ENCODE measurements at places on chromosomes 2 and 18.

DNA sequence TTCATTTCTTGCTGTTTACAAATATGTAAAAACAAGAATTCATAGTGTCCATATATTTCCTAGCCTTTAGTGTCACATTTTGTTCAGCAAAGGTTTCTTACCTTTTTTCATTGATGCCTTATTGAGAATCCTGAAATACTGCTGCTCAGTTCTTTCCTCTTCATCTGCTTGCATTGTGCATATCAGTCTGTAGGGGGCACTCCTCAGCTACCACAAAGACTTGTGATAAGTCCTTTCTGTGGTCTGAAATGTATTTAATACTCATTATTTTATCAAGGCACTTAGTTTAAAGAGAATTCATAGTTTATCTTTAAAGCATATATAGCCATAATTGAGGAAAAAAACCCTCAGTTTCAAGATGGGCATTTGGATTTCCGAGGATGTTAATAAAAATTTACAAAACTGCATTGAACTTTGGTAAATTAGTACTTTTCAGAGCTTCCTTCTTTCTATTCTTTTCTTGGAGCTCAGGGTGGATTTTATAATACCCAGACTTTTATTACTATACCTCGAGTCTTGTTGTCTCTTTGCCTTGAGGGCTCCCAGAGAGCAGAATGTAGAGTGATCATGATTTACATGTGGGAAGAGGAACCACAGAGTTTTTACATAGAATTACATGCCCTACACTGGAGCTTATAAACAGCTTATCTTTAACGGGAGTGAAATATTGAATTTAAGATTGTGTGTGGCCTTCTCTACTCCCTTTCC, 570.1 kb downstream of the PLCL1 start:
- H3K4me3 ChIP-seq = no peak overlapping the region
- H3K36me3 ChIP-seq = no peaks in the 10 kb centered on the region
- no peaks in the 10 kb centered on the region for H3K4me1 ChIP-seq
- no peak overlapping the region for H3K27ac ChIP-seq

GRCh38 chr18:80238651-80239260, 8.6 kb downstream of the PARD6G start:
- DNase-seq = no peak
- no peak overlapping the region for H3K27ac ChIP-seq
- no peaks in the 10 kb centered on the region for H3K27me3 ChIP-seq
- peaks cover 7% of the 10 kb centered on the region for H3K36me3 ChIP-seq

- H3K4me1 ChIP-seq = no peaks in the 10 kb centered on the region
- H3K27me3 ChIP-seq = peaks cover 1% of the 10 kb centered on the region
- no peak for DNase-seq
- no peak overlapping the region for H3K27ac ChIP-seq
- no peaks in the 10 kb centered on the region for H3K36me3 ChIP-seq
These were observed 20.3 kb upstream of the FOXI3 start for GRCh38 chr2:88472811-88473210.

- no peaks in the 10 kb centered on the region for H3K36me3 ChIP-seq
- DNase-seq = peak; percentile 42
- H3K4me3 ChIP-seq = peak overlapping the region; percentile 80
- peaks cover 30% of the 10 kb centered on the region for H3K4me1 ChIP-seq
- peak overlapping the region; percentile 83 for H3K27ac ChIP-seq
These were observed 803 bp upstream of the FIGN start for GRCh38 chr2:163736433-163737189.

GRCh38 chr2:217972490-217972889, 30.3 kb downstream of the TNS1 start:
- no peak for DNase-seq
- H3K4me3 ChIP-seq = no peak overlapping the region
- peaks cover 17% of the 10 kb centered on the region for H3K36me3 ChIP-seq
- peaks cover 19% of the 10 kb centered on the region for H3K4me1 ChIP-seq

- DNase-seq = no peak
- no peaks in the 10 kb centered on the region for H3K27me3 ChIP-seq
- peaks cover 49% of the 10 kb centered on the region for H3K4me1 ChIP-seq
- H3K36me3 ChIP-seq = peaks cover 7% of the 10 kb centered on the region
- peak overlapping the region; percentile 87 for H3K27ac ChIP-seq
These were observed 194.5 kb downstream of the IKZF2 start for GRCh38 chr2:212956665-212957607.

GRCh38 chr2:238138331-238139195, at the start of gene KLHL30:
KLHL30 (plus strand) TSS chr2:238138668; CDS start chr2:238140755, 2,087 bp downstream.
- H3K4me1 ChIP-seq = peaks cover 14% of the 10 kb centered on the region
- H3K27ac ChIP-seq = no peak within 1 kb of the TSS
- no peak for DNase-seq

DNA sequence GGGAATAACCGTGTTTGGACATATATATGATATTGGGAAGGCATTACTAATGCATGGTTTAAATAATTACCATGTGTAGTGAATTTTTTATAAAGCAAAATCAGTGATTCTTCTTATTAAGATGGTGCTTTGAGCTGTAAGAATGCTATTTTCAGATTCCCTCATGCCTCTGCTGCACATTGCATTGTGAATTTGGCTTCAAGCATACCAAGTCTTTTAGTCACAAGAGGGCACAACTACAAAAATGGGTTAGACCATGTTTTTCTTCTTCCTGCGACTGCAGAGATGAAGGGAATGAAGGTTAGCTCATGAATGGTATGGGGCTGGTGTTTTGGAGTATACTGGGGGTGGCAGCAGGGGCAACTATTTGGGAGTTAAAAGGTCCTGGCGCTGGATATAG, 320.1 kb downstream of the SLC4A3 start:
- H3K36me3 ChIP-seq = no peaks in the 10 kb centered on the region
- DNase-seq = no peak
- no peaks in the 10 kb centered on the region for H3K4me1 ChIP-seq
- no peak overlapping the region for H3K4me3 ChIP-seq
- peaks cover 5% of the 10 kb centered on the region for H3K27me3 ChIP-seq
- no peak overlapping the region for H3K27ac ChIP-seq

GRCh38 chr18:23302851-23303527, 150.1 kb upstream of the RIOK3 start:
- H3K4me3 ChIP-seq = no peak overlapping the region
- H3K4me1 ChIP-seq = peaks cover 10% of the 10 kb centered on the region
- H3K27ac ChIP-seq = no peak overlapping the region
- no peak for DNase-seq

DNA sequence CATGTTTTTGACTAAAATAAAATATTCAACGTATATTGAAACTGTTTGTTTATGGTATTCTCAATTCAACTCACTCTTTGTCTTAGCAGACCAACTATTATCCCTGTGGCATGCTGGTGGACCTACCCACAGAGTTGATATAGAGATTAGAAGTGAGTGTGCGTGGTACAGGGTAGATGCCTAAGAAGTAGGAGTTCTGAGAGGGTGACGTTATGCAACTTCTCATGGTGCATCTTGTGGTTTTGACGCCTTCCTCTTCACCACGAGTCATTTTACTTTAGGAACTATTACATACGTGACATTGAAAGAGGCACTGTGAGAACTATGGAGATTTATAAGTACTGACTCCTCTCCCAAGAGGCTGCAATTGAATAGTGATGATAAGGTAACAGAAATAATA, 26.6 kb upstream of the NAPG start:
- H3K36me3 ChIP-seq = no peaks in the 10 kb centered on the region
- peaks cover 2% of the 10 kb centered on the region for H3K27me3 ChIP-seq
- no peak overlapping the region for H3K4me3 ChIP-seq
- peaks cover 12% of the 10 kb centered on the region for H3K4me1 ChIP-seq

GRCh38 chr2:66170744-66171330, 264.1 kb upstream of the MEIS1 start:
- no peak overlapping the region for H3K27ac ChIP-seq
- H3K4me1 ChIP-seq = peaks cover 31% of the 10 kb centered on the region
- no peaks in the 10 kb centered on the region for H3K27me3 ChIP-seq
- H3K4me3 ChIP-seq = no peak overlapping the region
- H3K36me3 ChIP-seq = peaks cover 1% of the 10 kb centered on the region

DNA sequence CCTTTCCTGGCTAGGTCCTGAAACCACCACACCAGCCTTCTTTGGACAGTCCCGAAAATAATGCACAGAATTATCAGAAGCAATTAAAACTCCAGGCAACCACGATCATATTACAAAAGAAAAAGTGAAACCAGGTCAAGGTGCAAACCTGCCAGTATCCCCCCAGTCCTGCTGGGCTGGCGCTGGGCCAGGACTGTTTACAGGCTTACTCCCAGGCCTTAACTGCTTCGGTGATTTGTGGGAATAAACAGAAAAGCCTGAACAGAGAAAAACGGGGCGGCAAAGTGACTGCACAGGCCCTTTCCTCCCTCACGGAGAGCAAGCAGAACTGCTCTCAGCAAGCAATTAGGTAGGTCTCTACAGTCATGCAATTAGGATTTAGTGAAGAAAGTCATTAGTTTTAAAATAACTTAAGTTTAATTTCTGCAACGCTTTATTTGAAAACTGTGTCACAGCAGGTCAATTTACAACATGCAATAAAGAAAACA, 1.3 kb downstream of the HDAC4 start:
- H3K27ac ChIP-seq = peak overlapping the region; percentile 95
- peak overlapping the region; percentile 83 for H3K4me3 ChIP-seq
- no peak for DNase-seq
- H3K4me1 ChIP-seq = peaks cover 36% of the 10 kb centered on the region

DNA sequence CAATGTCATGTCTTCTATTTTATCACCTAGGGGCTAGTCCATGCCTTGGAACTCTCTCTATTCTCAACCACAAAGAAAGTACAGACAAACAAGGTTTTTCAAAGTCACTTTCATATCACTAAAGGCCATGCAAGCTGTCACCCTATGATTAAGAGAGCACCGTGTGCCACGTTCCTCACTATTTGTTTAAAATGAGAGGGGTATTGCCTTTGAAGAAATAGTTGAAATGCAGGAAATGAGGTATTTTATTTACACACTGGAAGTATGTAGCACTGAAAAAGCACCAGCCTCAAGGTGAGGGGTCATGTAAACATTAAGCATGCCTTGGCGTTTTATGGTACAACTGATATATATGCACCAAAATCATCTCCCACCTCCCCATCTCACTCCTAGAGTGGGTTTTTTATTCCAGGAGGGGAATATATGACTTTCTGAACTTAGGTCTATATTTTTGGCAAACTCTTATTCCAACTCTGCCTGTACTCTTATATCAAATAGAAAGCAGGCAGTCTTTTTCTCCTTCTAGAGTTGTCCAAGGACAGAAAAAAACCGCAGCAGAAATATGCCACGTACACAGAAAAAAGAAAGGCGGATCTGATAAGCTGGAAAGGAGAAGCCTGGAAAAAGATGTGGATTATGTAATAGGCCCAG, 53.5 kb downstream of the VSNL1 start:
- peaks cover 38% of the 10 kb centered on the region for H3K4me1 ChIP-seq
- H3K27me3 ChIP-seq = no peaks in the 10 kb centered on the region
- H3K4me3 ChIP-seq = no peak overlapping the region
- peak overlapping the region; percentile 85 for H3K27ac ChIP-seq
- DNase-seq = no peak
- no peaks in the 10 kb centered on the region for H3K36me3 ChIP-seq

DNA sequence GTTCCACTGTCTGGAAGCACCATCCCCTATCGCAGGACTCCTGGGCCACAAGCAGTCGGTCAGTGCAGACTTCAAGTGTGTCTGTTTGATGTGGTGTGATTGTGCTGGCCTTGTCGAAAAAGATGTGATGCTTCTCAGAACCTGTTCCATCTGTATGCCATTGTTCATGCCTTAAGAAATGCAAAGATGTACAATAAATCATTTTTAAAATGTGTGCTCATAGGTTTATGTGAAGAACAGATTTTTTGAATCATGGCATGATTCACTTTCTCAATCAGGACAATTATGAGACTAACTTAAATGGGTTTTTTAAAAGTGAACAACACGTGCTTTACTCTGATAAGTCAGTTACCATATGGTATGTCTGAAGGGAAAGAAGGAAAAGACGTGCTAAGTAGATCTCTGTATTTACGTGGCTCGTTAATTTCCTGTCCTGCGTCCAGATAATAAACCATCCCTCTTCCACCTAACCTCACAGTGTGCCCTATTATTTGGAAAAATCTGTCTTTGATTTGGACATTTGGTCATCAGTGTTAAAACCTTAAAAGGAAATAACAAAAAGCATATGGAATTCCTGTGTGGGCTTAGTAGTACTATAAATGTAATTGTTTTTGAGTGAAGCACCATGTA, 54.9 kb downstream of the PRKRA start:
- H3K4me1 ChIP-seq = peaks cover 3% of the 10 kb centered on the region
- H3K27ac ChIP-seq = no peak overlapping the region
- H3K4me3 ChIP-seq = no peak overlapping the region
- no peaks in the 10 kb centered on the region for H3K27me3 ChIP-seq

DNA sequence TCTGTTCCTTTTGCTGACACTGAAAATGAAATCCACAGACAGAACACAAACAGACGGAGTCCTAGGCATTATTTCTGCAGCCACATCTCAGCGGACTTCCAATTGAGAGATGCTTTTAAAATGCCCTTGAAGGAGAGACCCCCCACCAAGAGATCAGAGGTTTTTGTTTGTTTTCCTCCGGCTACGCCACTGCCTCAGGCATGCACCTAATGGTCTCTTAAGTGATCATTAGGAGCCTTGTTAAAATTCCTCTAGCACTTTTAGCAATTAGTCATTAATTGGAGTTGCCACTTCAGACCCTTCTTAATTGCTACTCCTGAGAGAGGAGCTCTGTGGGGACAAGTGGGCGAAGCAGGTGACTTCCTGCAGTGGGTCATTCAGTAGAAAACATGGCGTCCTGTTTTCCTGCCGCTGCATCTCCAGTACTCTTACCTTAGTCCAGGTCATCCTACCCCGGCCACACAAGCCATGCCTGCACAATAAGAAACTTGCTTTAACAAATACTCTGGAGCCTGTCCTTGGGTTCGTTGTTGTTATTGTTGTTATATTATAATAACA, 257.7 kb upstream of the CHAC2 start:
- H3K36me3 ChIP-seq = no peaks in the 10 kb centered on the region
- no peaks in the 10 kb centered on the region for H3K27me3 ChIP-seq
- no peak overlapping the region for H3K27ac ChIP-seq

All from mesothelial cell of epicardium (in vitro differentiated cells).